Astrocyte (in vitro differentiated cells and primary cell): ENCODE measurements at places on chromosomes 11 and 22.

DNA sequence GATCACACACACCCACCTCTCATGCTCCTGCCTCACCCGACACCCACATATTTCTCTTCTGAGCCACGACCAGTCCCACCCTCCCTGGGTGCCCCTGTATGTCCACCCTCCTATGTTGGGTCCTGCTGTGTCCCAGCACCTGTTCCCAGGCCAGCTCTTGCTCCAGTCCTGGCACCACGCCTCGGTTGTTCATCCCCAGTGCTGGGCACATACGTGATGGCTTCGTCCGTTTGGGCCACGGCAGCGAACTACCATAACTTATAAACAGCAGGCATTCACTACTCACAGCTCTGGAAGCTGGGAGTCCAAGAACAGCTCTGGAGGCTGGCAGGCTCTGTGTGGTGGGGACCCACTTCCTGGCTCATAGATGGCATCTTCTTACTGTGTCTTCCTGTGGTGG is 116.9 kb downstream of the BRD1 start:
- DNase-seq = no peak

- DNase-seq = no peak
Measured at GRCh38 chr11:21068886-21069285, 399.5 kb downstream of the NELL1 start.

GRCh38 chr22:19260194-19260593 is 31.3 kb downstream of the CLTCL1 start:
- no peak for DNase-seq

DNA sequence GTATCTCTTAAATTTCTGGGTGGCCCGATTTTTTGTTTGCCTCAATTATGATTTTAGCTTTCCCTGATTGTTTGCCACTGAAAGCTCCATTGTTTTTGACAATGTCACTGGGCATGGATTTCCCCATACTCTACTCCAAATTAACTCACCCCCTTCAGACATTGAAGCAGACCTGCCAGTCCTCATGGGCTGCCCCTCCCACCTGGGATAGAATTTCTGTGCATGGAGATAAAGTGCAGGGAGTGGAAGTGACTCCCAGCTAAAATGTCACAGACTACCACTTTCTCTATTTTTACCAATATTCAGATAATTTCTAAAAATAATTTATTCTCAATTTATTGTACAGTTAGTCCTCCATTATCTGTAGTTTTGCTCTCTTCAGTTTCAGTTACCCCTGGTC is 79.1 kb upstream of the CLPB start:
- DNase-seq = no peak

- DNase-seq = no peak
Measured at GRCh38 chr11:390175-390574, 3.8 kb upstream of the PKP3 start.
